ENCODE measurements at places on chromosomes 12 and 14. TPM values are rescaled to one million over a fixed set of nuclear protein-coding genes. Genes with fewer than 3 reads are reported as not detected.

Gene ACOT4
- total RNA-seq = 1.7 TPM

Gene MYO1H
- total RNA-seq = not detected

DNA sequence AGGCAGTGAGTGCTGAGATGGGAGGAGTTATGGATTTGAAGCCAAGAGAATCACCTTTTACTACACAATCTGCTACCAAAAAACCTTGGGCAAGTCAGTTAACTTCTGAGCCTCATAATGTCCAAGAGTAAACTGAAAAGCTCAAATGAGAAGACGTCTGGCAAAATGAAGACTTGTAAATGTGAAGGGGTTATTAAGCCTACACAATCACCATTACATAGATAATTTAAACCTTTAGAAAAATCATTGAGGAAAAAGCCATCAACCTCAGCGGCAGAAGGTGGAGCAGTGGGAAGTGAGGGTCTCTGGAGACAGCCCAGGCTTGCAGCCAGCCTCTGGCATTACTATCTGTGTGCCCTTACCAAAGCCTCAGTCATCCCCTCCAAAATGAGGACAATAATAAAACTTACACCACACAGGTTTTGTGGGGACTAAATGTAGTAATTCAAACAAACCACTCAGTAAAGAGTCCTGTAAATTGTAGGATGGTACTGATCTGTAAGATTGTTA is 50.5 kb upstream of the CCDC175 start:
- no peak for DNase-seq
- no peak overlapping the region for H3K27ac ChIP-seq

GRCh38 chr12:53500142-53500775 is 824 bp upstream of the TARBP2 start:
- DNase-seq = peak; percentile 56
- no peaks in the 10 kb centered on the region for H3K27me3 ChIP-seq
- peaks cover 15% of the 10 kb centered on the region for H3K36me3 ChIP-seq
- H3K27ac ChIP-seq = peak overlapping the region; percentile 93
- H3K4me1 ChIP-seq = peaks cover 22% of the 10 kb centered on the region

DNA sequence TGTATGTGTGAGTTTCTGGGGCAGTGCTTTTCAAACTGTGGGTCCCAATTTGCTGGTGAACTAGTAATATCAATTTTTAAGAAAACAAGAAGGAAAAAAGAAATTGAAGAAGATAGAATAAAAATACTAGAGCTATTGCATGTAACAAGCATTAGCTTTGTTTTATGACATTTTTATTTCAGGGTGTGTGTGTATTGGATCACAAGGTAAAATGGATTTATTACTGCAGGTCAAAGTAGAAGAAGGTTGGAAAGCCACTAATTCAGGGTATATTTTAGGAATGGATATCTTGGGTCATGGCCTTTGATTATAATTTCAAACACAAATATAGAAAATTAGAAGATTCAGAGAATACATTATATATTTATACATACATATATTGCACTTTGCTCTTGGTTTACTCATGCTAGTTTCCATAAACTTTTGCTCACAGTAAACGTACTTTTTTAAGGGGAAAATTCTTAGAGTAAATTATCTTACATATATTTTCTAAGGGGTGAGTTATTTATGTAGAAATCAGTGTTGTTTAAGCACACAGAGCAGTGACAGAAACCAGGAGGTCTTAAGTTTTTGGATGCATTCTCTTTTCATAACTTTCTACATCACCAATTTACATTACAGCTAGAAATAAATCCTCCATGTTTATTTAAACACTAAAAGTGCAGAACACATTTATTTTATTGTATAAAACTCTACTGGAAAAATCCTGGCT is 34.5 kb upstream of the PPM1A start:
- H3K27me3 ChIP-seq = no peaks in the 10 kb centered on the region
- H3K4me3 ChIP-seq = no peak overlapping the region
- H3K27ac ChIP-seq = no peak overlapping the region
- no peaks in the 10 kb centered on the region for H3K4me1 ChIP-seq
- no peaks in the 10 kb centered on the region for H3K36me3 ChIP-seq

DNA sequence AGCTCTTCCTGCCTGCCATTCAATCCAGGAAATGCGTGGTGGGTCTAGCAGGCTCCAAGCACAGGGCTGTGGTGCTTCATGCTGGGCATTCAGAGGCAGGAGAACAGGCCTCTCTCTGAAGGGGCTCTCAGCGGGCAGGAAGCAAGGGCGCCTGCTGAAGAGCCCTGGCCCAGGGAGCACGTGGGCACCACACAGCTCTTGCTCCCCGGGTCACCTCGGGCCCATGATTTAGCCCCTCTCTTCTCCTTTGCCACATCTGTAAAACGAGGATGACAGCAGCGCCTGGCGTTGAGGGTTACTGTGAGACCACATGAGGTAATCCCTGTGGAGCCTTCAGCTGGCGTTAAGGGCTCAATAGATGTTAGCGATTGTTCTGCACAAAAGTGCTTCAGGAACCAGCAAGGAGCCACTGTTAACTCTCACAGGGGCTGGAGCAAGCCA is 37.6 kb upstream of the SPTLC2 start:
- H3K27ac ChIP-seq = no peak overlapping the region
- no peaks in the 10 kb centered on the region for H3K4me1 ChIP-seq
- H3K27me3 ChIP-seq = no peaks in the 10 kb centered on the region
- DNase-seq = no peak
- no peaks in the 10 kb centered on the region for H3K36me3 ChIP-seq

GRCh38 chr14:57189070-57189469 is 79.6 kb downstream of the EXOC5 start:
- no peak overlapping the region for H3K27ac ChIP-seq
- no peaks in the 10 kb centered on the region for H3K4me1 ChIP-seq
- peaks cover 3% of the 10 kb centered on the region for H3K27me3 ChIP-seq
- peak; percentile 3 for DNase-seq

Measured in fibroblast of lung (primary cell).